ENCODE measurements at places on chromosomes 3 and 15. TPM values are rescaled to one million over a fixed set of nuclear protein-coding genes. Genes with fewer than 3 reads are reported as not detected.

DNA sequence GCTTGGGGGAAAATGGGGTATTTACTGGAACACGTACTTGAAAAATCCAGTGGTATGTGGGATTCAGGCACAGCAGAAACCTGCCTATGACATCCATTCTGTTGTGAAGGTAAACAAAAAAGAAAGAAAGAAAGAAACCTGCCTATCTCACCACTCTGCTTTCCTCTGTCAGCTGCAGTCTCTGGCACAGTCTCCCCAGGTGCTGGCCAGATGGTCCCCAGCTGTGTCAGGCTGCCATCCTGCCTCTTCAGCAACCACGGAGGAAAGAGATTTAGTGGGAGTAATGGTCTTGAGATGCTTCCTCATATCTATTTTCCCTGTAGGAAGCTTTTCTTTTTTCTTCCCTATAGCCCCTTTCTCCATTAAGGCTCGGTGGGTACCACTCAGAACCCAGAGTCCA lies 2.5 kb upstream of the PXYLP1 start:
- no peak for DNase-seq

Gene KIF9
- 2.7 TPM for total RNA-seq

Gene ABHD17C
- total RNA-seq = 1.8 TPM

GRCh38 chr15:61828860-61829513 lies 231.3 kb downstream of the VPS13C start:
- no peak for DNase-seq

Gene MCTP2
- 44.5 TPM for total RNA-seq

DNA sequence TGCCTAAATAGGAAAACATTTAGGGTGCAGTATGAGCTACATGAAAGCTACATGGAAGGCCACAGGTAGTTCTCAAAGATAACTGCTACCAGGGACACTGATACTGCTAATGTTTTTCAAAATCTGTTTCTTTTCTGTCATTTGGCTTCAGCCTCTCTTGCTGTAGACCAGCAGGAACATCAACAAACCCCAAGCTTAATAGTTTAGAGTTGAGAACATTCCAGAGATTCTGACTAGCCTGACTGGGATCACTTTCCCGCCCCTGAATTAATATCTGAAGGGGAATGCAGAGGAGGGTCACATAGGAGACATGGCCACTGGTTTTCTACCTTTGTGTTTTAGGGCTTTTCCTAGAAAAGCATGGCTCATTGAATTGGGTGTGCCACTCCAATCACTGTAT lies 16.9 kb upstream of the C3orf38 start:
- no peak for DNase-seq
